ENCODE measurements at places on chromosomes 12 and 14.
A peak's percentile ranks its signal among the peaks of the same experiment; 100 is the strongest.

GRCh38 chr14:74064426-74064825 is 19.8 kb downstream of the ALDH6A1 start:
- DNase-seq: no peak

DNA sequence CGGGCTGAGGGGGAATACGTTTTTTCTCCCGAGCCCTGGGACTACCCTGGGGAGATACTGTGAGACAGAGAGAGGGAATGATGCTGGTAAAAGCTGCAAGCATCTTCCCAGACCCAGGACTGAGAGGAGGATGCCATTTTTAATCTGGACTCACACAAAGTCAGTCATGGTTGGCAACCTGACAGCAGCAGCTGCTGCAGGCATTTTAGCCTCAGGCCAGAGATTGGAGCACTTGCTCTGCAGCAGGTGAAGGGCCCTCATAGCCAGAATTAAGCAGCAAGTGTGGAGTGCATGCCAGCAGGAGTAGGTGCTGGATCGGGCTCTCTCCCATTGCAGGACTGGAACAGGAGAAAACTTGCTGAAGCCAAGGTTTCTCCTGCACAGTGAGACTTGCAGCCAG is 361.1 kb upstream of the CLEC14A start:
- peak; percentile 50 for DNase-seq

DNA sequence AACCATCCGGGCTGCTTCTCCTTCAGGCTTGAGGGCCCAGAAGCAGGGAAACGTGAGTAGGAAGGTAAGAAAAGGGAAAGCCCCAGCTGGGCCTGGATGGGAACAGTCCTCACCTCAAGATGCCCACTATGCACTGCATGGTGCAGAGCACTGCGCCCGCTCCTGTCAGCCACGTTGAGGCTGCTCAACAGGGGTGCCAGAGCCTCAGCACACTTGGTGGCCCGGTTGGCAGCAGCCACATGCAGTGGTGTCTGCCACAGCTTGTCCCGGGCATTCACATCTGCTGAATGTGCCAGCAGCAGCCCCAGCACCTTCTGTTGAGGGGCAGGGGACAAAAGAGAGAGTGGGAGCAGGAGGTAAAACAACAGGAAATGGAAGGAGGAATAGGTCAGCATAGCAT is 2.5 kb downstream of the ANKRD52 start:
- DNase-seq: no peak

- DNase-seq: no peak
Observed at GRCh38 chr14:67729072-67729885, 27.6 kb downstream of the RDH12 start.

DNA sequence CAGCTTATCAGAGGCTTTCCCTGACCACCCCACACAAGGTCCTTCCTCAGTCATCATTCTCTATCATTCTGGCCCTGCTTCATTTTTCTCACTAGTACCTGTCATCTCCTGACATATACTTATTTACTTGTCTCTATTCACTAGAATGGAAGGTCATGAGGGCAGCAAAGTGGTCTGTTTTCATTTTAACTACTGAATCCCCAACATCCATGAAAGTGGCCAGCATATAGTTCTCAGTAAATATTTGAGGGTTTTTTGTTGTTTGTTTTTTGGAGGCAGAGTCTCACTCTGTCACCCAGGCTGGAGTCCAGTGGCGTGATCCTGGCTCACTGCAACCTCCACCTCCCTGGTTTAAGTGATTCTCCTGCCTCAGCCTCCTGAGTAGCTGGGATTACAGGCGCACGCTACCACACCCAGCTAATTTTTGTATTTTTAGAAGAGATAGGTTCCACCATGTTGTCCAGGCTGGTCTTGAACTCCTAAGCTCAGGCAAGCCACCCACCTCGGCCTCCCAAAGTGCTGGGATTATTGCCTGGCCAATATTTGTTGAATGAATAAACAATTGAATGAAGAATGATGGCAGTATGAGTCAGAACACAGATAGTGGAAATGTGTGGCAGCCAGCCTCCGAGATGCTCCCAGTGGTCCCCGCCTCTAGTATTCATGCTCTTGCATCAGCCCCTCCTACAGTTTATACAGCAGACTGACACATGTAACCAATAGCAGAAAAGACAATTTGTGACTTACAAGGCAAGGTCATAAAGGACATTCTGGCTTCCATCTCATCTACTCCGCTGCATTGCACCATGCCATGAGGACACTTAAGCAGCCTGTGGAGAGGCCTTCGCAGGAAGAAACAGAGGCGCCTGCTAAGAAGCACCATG is 7.0 kb upstream of the ANO6 start:
- no peak for DNase-seq

DNA sequence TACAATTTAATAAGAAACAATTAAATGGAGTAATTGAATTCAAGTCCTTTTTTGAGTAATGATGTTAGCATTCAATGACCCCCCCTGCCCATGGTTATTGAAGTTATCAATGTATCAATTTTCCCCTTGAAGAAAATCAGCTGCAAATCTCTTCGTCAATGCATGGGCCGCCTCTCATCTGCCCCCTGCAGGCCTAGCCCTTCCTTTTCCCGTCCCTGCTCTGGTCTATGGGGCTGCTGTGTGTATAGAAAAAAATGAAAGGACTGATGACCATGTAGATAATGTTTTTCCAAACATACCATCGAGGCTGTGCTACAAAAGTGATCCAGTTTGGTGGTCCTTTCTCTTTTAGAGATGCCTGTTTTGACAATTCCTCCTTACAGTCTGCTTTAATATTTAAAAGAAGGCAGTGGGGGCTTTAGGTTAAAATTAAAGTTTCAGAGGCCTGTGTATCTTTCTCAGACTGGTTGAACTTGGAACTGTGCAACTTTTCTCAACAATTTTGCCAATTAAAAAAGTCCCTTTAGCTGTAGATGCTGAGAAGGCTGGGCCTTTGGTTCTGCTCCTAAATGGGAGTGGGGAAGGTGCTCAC is 98.4 kb downstream of the APAF1 start:
- no peak for DNase-seq

- DNase-seq: peak; percentile 88
Observed at GRCh38 chr12:106357549-106358395, at the start of gene POLR3B. TSS of gene POLR3B (plus strand) at chr12:106357748. CDS start at chr12:106357880, 132 bp downstream.

DNA sequence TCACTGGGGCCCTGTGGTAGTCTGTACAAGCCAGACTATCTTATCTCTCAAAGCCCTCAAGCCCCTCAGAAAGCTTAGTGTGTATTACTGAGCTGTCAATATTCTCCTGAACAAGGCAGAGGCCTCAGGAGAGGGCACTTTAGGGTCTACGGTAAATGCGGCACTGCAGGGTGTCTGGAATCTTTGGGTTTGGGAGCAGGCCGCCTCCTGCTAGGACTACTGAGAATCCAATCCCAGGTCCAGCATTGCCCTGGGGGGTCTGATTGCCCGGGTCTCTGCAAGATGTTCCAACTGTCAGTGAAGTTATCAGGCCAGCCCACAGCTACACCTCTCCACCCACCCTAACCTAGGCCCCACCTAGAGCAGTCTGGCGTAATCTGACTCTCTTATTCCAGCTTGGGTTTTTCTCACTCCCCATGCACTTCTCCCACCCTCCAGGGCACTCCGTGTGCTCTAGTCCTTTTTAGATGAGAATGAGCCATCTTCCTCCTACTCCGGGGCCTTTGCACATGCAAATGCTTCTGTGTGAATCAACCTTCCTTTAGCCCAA is 4.3 kb upstream of the ZFP36L1 start:
- no peak for DNase-seq

- peak; percentile 22 for DNase-seq
Observed at GRCh38 chr12:16939871-16940306, 333.9 kb upstream of the LMO3 start.

- no peak for DNase-seq
Observed at GRCh38 chr12:66154776-66155175, 15.0 kb downstream of the TMBIM4 start.

- DNase-seq: peak; percentile 22
Observed at GRCh38 chr14:69090187-69090789, 62.6 kb downstream of the DCAF5 start.

- no peak for DNase-seq
Observed at GRCh38 chr12:11793921-11794710, 144.6 kb downstream of the ETV6 start.

DNA sequence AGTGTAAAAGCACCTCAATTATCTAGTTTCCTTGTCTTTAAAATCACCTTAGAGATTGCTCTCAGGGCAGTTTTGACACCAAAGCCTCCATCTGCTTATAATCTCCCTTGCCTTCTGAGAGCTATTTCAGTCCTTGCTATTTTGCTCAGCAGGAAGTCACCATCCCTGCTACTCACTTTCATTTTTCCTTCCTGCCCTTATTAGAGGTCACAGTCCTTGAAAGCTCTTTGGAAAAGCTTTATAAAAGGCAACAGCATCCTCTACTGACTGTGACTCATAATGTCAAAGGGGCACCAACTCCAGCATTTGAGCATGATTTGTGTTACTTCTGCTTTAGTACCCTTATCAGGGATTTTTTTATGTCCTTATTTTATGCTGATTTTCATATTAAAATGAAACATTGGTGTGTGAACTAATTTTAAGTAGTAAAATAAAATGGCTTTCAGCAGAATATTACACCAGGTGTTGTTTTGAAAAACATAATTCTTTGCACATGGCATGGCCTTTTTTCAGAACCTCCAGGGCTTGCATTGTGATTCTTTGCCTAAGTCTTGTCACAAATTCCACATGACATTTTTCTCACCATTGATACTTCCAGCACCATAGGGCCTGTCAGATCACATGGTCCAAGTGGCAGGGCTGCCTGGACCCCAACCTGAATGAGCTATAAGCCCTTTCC is 213.0 kb downstream of the ADAMTS20 start:
- peak; percentile 50 for DNase-seq

DNA sequence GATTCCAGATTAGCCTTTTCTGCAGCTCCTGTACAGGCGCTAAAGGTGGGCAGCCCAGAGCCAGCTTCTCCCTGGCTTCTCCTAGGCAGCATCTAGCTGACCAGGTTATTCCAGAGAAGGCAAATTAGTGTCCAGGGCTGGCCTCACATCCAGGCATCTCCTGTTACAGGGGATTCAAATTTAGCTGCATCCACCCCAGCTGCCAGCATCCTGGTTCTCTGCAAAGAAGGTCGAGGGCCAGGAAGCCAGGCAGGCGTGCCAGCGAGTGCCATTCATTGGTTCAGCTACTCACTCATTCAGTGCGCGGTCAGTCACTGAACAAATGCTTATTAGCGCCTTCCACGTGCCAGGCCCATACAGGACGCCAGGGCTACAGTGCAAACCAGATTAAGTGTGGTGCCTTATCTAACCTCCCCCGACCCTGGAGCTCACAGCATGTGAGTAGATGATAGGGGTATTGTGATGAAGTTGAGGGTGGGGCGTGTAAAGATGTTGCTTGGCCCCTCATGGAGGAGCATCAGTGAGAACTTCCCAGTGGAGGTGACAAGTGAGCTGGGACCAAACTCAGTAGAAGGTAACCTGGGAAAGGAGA is 15.7 kb upstream of the FAM222A start:
- DNase-seq: no peak

GRCh38 chr14:77270361-77271112 is 469 bp downstream of the NGB start:
- no peak for DNase-seq

- no peak for DNase-seq
Observed at GRCh38 chr12:19129122-19129485, 429 bp upstream of the PLEKHA5 start.

DNA sequence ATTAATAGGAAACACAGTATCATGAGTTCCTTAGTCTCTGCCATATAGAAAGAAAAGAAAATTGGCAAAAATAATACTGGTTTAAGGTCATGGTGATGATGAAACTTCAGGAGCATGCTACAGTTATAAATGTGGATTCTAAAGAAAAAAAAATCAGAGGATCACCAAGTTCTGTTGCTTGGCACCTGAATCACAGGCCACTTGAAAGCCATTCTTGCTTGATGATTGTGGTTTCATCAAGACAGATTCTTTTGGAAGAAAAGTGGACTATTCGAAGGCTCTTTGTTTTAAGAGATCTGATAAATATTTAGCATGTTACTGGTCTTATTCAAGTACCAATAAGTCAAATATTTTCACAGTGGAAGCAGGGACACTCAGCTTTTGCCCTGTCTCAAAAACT is 148.9 kb downstream of the SAMD4A start:
- no peak for DNase-seq

- DNase-seq: no peak
Observed at GRCh38 chr14:50865391-50866076, 6.3 kb upstream of the ABHD12B start.

DNA sequence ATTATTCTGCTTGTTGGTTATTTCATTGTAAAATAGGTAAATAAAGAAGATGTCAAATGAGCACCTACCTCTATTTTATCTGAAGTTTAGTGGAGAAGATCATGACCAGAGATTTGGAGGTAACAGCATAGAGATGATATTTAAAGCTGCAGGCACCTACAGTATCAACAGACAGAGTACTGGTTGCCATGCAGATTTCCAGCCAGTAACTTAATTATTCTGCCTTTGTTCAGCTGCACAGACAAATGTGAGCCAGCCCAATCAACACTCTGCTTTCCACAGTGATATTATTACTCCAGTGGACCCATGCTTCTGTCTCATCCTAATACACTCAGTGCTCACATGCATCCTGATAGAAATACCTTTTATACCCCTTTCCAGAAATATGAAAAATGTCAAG is 348.5 kb upstream of the RGS6 start:
- no peak for DNase-seq

DNA sequence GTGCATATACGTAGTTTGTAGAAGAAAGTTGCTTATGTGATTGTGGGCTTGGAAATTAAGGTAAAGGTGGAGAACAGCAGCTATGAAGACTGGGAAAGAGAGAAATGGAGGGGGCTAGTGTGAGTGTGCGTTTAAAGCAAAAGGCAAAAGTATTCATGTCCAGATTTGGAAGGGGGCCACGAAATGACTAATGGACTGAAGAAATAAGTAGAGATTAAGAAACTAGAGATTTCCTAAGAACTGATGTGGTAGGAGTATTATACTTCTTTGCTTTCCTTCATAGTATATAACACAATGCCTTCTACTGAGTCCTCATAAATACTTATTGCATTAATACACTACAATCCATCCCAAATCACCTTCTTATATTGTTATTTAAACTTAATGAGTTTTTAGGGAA is 298.6 kb upstream of the NOVA1 start:
- no peak for DNase-seq

GRCh38 chr12:26833743-26834490 is 923 bp upstream of the ITPR2 start:
- DNase-seq: no peak

DNA sequence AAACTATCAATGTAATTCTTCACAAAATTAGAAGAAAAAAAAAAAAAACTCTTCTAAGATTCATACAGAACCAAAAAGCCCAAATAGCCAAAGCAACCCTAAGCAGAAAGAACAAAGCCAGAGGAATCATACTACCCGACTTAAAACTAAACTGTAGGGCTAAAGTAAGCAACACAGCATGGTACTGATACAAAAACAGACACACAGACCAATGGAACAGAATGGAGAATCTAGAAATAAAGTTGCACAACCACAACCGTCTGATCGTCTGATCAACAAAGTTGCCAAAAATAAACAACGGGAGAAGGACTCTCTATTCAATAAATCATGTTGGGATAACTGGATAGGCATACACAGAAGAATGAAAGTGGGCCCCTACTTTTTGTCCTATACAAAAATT is 16.9 kb downstream of the CDK17 start:
- DNase-seq: no peak

Measured in DMS153 (cell line).